ENCODE measurements at places on chromosomes 2 and 18.

- DNase-seq: no peak
Observed at GRCh38 chr2:119662297-119662696, 16.7 kb upstream of the TMEM177 start.

DNA sequence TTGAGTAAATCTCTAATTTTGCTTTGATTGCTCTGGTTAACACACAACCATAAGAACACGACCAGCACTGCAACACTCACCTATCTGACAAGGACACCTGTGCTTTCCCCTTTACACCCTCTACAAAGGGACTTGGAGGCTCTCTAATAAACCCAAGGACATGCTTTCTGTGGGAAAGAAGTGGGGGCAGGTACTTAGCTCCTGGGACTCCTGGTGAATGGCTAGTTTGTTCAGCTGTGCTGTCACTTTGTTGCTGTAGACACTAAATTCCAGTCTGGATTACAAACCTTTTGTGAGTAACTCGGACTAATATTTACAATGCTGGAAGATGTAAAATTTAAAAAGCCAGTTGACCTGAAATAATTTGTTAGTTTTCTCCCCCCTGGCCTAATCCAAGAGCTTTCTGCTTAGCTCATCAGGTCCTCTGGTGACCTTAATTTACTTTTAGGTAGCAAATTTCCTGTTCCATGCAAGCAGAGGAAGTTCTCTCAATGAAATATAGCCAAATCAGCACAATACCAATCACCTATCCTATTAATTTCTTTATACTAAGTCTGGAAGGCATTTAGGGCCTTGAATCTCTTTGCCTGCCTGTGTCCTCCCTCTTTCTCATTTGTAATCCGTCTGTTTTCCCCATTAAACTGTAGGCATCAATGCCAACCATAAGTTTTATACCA, 67.5 kb downstream of the PLCL1 start:
- no peak for DNase-seq

GRCh38 chr2:233857511-233858141, 3.3 kb upstream of the HJURP start:
- peak; percentile 41 for DNase-seq

GRCh38 chr2:52929412-52929811, 838.2 kb upstream of the CHAC2 start:
- no peak for DNase-seq

GRCh38 chr2:176622792-176623191, 353.6 kb downstream of the MTX2 start:
- no peak for DNase-seq

- DNase-seq: no peak
Observed at GRCh38 chr2:60867848-60868247, 13.5 kb upstream of the REL start.

DNA sequence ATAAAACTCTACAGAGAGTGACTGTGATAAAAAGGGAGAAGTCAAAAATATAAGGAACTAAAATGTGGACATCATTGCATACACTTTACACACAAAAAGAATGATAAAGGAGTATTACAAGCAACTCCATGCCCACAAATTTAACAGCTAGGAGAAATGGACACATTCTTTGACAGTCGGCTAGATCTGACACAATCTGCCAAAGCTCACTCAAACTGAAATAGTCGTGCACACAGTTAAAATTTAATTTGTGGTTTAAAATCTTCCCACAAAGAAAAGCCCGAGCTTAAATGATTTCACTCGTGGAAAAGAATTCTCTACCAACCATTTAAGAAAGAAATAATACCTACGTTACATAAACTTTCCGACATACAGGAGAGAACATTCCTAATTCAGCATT, 132.4 kb downstream of the ZAP70 start:
- no peak for DNase-seq

- DNase-seq: peak; percentile 57
Observed at GRCh38 chr2:10817413-10817812, 4.8 kb upstream of the PDIA6 start.

GRCh38 chr2:8314063-8314462, 367.8 kb upstream of the ID2 start:
- no peak for DNase-seq

- DNase-seq: no peak
Observed at GRCh38 chr18:50898919-50899318, 20.0 kb downstream of the ME2 start.

GRCh38 chr2:3445891-3446290, 66.4 kb downstream of the TRAPPC12 start:
- DNase-seq: no peak

GRCh38 chr2:236001166-236001828, 166.9 kb downstream of the GBX2 start:
- no peak for DNase-seq

DNA sequence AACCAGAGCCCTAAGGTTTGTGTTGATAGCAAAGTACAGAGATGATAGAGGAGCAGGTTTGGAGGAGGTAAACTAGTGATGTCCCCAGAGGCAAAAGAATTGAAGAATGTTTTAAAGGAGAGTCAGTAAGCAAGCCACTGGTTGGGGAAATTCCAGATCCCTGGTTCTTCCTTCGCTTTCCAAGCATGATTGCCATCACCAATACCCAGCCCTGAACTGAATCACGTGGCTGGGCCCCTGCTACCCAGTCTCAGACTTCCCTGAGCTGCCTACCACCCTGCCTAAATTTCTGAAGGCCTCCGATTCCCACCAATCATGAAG, 310.8 kb upstream of the STON1 start:
- DNase-seq: no peak

GRCh38 chr2:219951099-219951498, 323.7 kb downstream of the SLC4A3 start:
- DNase-seq: no peak

DNA sequence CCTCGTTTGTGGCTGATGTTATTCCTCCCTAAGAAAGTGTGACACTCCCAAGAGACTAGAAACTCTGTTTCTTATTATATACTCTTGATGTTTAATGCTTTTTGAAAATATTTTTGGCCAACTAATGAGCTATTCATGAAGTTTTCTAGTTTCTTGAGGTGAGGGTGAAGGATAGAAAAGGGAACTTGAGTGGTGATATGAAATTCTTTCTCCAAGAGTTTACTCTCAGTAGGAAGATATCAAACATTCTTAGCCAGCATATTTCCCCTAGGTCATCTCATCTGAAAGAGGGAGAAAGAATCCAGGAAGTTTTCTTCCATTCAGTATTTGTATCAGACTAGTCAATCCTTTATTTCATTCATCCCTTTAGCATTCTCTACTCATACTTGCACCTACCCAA, 95.7 kb downstream of the MAP3K20 start:
- no peak for DNase-seq

DNA sequence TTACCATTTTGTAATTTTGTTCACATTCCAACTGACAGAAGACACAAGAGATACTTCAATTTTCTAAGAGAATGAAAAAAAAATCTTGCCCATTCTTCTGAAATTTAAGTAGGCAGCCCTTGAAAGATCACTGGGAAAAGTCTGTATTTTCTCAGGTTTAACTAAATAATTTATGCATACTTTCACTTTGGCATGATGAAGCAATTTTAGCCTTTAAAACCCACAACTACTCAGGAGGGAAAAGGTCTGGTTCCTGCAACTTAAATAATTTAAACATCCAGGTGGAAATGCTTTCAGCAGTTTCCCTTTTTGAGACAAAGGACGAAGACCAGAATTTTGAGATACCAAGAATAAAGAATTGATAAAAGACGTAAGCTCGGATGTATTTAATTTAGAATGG, 61.4 kb downstream of the ZEB2 start:
- no peak for DNase-seq

GRCh38 chr18:27627927-27628326, 442.8 kb upstream of the CHST9 start:
- DNase-seq: no peak

- peak; percentile 27 for DNase-seq
Observed at GRCh38 chr2:209977386-209978239, 24.8 kb upstream of the RPE start.

- no peak for DNase-seq
Observed at GRCh38 chr2:201904538-201905420, 98.4 kb downstream of the CDK15 start.
